ENCODE measurements at places on chromosomes 1 and 21.

- peak; percentile 57 for DNase-seq
Observed at GRCh38 chr1:35808450-35809113, 766 bp downstream of the AGO4 start.

DNA sequence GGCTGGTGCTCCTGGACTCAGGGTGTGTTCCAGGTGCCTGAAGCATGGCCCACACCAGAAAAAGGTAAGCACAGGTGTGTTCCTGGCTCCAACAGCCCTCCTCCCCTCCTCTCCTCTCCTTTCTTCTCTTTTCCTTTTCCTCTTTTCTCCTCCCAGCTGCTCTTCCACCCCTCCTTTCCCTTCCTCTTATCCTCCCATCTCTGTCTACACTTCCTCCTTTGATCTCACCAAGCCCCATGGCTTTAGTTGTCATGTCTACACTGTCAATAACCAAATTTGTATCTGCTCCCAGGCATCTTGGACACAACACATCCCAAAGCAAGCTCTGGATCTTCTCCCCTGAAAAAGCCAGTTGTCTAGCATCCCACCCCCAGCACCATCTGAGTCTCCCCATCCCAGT is 56.7 kb upstream of the LAPTM5 start:
- DNase-seq: no peak

- DNase-seq: no peak
Observed at GRCh38 chr1:27032119-27032461, 19.4 kb upstream of the TENT5B start.

- no peak for DNase-seq
Observed at GRCh38 chr1:112697781-112698201, 9.1 kb downstream of the RHOC start.

- DNase-seq: no peak
Observed at GRCh38 chr1:91053630-91054029, 31.8 kb upstream of the ZNF644 start.

- DNase-seq: no peak
Observed at GRCh38 chr1:84800090-84801073, 92.6 kb downstream of the LPAR3 start.

GRCh38 chr1:116290085-116290705 is 82.8 kb upstream of the ATP1A1 start:
- DNase-seq: no peak

DNA sequence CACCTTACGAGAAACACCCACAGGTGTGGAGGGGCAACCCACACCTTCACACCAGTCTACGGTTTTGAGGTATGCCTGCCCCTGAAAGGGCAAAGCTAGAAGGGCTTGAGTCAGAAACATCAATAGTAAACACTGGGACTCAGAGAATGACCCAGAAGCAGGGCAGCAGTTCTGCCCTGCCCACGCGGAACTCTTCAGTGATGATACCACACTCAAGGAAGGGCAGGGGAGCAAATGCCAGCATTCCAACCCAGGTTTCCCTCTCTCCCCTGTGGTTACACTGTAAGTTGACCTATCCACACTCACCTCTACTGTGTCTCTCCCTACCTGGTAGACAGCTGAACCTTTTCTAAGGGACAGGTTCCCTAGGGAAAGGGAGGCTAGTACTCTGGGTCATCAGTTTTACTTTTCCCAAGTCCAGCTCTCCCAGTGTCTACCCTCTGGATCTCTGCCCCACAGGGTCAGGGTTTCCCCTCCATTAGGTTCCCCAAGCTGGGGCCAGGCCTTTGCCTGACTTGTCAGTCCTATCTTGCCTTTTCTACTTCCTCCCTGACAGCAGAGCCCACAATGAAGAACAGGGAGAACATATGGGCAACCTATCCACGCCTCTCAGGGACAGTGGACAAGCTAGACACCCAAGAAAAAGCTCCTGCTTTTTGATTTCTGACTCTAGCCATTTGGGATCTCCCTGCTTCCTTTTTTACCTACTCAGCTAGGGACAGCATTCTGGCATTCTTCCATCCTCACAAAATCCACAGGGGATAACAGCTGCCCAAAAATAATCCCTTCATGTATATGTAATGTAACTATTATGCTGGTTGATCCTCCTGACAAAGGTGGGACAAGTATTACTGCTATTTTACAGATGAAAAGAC is 3.0 kb downstream of the F11R start:
- no peak for DNase-seq

- no peak for DNase-seq
Observed at GRCh38 chr1:53680868-53681267, 58.1 kb downstream of the GLIS1 start.

All from hippocampal formation (tissue), 2 donors.